Stimulated activated CD8-positive, alpha-beta memory T cell treated with anti-CD3 and anti-CD28 coated beads, Interleukin-15, amount 100 ng/mL, for 4 hours (primary cell): ENCODE measurements at places on chromosomes 3 and 15.

DNA sequence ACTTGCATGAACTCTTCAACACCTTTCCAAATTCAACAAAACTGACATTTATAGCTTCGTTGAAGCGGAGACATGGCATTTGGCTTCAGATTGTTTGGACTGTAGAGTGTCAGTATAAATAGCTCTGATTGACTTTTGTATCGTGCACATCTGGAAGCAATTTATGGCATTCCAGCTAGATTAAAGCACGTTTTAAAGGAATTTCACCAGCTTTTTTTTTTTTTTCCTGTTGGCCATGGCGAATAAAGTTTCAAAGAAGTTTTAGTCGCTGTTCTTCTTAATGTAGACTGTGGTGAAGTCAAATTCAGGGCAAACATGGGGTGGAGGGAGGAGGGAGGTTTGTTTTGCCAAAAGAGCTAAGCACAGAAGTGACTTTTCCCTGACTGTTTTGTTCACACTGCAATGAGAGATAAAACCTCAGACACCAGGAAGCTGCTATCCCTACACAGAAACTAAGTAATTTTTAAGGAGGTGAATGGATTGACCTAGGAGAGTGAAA, 391.0 kb upstream of the RARB start:
- DNase-seq: no peak

DNA sequence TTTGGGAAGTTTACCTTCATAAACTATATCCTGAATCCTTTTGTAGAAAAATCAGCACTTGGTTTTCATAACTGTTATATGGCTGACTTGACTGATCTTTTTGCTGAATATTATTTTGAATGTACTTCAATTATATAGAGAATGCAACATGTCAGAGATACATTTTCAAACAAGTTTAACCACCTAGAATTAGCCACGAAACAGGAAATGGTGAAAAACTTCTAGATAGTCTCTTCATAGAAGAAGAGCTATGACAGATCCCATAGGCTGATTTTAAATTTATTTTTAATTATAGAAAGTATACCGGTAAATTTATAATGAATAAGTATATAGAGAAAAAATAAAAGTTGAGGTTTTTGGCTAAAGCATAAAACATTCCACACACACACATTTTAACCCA, 436.8 kb upstream of the DPPA4 start:
- DNase-seq: no peak

DNA sequence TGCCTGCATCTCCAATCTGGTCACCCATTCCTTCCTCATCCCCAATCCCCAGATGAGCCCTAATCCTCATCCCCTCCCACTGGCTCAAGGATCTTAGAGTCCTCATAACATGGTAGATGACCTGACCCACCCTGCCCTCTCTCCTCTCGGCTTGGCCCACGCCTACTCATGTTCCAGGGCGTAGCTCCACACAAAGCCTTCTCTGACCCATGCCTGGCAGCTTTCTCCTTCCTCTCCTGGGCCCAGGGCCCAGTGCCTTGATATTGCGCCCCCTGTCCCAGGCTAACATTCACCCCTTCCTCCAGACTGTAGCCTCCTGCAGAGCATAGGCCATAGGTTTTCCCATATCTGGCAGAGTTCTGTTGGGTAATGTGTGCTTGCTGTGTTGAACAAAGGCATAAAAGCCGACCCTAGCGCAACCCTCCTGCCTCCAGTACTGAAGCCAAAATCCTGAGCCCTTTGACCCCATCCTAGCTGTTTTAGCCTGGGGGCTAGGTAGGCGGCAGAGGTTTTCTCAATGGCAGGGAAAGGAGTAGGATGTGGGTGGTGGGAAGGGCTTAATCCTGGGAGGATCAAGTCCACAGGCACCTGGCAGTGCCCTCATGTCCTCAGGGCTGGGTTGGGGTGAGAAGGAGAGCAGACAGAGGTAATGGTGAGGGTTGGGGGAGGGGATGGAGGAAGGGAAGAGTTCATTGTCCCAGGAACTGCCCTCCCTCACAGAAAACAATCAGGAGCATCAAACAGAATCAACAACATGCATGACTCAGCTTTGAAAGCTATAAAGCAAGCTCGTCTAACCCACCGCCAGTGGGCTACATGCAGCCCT, 35.5 kb downstream of the MESD start:
- DNase-seq: no peak

- no peak for DNase-seq
Measured at GRCh38 chr3:16840101-16840424, 44.7 kb upstream of the PLCL2 start.

DNA sequence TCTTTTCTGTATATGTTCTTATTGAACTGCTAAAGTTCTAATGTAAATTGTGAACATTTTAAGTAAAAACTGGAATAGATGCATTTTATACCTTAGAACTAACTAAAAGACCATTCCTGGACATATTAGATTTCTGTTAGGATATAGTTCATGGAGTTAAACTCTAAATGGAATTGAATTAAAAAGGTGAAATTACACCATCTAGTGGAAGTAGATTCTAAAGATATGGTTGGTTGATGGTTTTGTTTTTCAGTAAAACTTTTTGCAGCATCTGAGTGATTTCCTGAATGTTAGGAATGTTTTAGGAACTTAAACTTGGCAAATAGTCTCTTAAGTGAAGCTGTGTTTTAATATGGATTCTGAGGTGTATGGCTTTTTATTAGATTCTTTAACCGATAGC, 96.8 kb downstream of the SLMAP start:
- DNase-seq: no peak

GRCh38 chr3:113079218-113079961, 88.6 kb downstream of the GTPBP8 start:
- no peak for DNase-seq

DNA sequence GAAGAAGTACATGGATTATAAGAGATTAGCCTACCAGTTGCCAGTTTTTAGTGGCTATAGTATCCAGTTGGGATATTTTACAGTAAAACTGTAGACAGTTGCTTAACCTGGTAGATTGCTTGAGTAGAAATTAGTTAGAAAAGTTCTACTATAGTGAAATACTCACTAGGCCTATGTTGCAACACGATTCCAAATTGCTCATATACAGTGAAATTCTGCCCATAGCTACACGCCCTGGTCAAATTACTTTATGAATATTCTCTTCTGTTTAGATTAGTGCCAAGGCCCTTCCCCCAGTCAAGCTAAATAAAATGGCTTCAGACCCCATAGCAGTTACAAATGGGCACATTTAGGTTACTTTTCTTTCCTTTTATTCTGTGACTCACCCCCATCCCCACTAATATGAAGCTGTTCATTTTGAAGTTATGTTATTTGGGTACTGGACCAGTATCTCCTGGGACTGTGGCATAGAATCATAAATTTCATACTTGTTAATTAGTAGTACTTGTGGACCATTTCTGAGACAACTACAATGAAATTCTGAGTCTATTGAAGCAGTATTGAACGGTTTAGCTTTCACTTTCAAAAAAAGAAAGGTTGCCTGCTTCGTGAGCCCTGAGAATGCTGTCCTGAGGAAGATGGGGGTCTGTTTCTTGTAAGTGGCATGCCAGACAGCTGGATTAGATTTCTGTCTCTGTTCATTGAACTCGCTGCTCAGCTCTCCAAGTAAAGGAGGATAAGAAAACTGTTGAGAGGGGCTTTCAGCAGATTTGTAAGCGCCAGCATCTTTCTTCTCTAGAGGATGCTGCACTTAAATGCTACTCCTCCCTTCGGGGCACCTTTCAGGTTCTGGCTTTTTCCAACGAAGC, 65.8 kb upstream of the CFAP20DC start:
- no peak for DNase-seq

DNA sequence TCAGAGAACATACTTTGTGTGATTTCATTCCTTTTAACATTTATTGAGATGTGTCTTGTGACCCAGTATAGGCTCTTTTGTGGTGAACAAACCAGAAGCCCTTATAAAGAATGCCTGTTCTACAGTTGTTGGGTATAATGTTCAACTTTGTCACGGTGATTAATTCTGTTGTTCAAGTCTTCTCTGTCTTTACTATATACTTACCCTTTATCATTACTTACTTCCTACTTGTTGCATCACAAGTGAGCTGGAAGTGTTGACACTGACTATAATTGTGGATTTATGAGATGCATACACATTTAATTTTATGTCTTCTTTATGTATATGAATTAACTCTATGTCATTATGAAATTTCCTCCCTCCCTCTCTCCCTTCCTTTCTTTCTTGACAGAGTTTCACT, 59.7 kb upstream of the TBL1XR1 start:
- DNase-seq: no peak

- DNase-seq: no peak
Measured at GRCh38 chr3:45186871-45187270, 39.2 kb downstream of the TMEM158 start.

GRCh38 chr3:157532529-157533297, 29.5 kb upstream of the VEPH1 start:
- no peak for DNase-seq

DNA sequence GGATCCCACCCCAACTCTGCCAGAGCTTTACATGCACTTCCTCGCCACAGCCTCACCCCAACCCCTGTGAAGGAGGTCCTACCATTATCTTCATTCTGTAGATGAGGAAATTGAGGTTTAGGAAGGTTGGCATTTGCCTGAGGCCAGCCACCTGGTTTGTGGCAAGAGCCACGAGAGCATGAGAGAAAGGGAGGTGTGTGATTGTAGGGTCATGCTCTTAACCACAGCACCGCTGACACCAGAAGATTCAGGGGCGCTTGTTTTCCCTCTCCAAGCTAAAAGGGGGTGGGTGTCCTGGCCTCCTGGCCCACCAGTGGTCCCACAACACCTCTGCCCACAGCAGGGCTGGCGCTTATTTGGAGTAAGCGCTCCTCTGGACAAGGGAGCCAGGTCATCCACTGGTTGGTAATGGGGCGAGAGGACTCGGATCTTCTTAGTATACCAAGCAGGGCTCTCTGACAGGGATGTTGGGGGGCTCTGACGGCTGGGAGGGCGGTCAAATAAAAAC, 691 bp downstream of the RHCG start:
- DNase-seq: no peak

DNA sequence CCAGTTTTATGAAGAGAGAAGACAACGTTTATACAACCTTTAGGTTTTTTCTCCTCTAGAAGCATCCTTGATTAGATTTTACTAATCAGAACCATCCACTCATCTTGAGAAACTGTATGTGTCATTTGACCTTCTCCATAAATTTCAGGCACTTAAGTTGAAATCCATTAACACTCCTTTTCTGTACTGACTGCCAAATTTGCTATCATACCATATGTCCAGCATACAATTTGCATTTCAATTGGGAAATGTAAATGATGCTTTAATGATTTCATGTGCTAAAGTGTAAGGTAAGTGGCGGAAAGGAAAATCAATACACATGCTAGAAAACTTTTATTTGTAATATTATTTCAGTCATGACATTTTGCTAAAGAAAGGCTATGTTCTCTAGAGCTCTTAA, 731.6 kb downstream of the GBE1 start:
- no peak for DNase-seq

DNA sequence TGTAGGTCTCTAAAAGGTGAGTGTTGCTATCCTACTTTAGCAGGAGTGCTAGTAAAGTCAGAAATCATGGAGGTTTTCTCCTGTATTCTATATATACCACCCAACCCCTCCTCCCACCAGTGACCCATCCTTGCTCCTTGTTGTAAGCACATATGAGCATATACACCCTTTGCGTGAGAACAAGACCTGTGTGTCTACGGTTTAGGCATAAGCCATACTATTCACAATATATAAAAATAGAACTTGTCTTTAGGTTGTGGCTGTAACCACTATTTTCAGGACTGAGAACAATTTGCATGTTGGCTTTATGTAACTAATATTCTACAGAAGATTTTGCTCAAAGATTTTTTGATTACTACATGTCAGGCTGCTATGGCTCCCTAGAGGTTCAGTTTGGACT, 59.1 kb upstream of the TOP2B start:
- DNase-seq: no peak

GRCh38 chr3:152443212-152444023, 174.7 kb downstream of the MBNL1 start:
- DNase-seq: no peak

- no peak for DNase-seq
Measured at GRCh38 chr3:184230081-184230602, 757 bp downstream of the VWA5B2 start.

- DNase-seq: no peak
Measured at GRCh38 chr15:59723687-59724346, 34.7 kb upstream of the BNIP2 start.

DNA sequence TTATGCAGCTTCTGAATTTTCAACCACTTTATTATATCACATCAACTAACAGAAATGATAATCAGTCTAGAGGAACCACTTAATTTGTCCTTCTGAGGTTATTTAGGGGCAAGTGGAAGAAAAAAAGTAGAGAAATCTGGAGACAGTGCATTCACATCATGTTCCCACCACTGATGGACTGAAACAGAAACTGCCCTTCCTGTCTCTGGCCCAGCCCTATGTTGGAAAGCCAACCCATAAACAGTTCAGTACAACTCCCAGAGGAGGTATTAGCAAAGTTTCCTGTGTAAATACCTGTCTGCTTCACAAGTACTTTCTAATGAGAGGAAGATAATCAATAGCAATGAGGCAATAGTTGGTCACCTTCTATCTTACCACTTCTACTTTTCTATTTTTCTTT, 205.8 kb downstream of the SSR3 start:
- DNase-seq: no peak
